ENCODE measurements at places on chromosomes 2 and 18. TPM values are rescaled to one million over a fixed set of nuclear protein-coding genes. Genes with fewer than 3 reads are reported as not detected.

Gene MYO7B
- total RNA-seq, result under 0.01 TPM

Gene MC4R
- 14.8 TPM for total RNA-seq

Gene SLC5A7
- 14.3 TPM for total RNA-seq

Gene ELOA2
- not detected for total RNA-seq

Gene PID1
- 32.8 TPM for total RNA-seq

Gene REG1B
- total RNA-seq, result not detected

Gene RFTN2
- 52.6 TPM for total RNA-seq

Gene ELP2
- total RNA-seq, result 101 TPM
